NCI-H2081 (cell line): ENCODE measurements at places on chromosomes 13 and 19.

DNA sequence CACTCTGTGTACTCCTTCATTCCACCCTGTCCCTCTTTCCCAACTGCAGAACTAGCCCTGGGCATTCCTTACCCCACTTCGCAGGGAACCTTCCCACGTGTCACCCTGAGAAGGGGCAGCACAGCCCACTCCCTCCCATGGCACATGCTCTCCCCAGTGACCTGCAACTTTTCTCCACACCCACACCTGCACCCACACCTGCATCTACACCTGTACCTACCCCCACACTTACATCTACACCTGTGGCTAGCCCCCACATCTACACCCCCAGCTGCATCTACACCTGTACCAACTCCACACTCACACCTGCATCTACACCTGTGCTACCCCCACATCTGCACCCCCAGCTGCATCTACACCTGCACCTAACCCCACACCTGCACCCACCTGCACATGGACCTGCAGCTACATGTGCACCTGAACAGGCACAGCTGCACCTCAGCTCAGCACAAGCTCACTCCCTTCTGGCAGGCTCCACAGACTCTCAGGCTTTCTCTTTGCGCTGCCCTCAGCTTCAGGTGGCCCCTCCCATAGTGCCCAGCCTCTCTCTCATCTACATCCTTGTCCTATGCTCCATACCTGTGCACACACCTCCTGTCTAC, 234.1 kb downstream of the TUBA3C start:
- no peak for DNase-seq

- DNase-seq = no peak
Observed at GRCh38 chr13:79917628-79918027, 423.3 kb downstream of the SPRY2 start.

DNA sequence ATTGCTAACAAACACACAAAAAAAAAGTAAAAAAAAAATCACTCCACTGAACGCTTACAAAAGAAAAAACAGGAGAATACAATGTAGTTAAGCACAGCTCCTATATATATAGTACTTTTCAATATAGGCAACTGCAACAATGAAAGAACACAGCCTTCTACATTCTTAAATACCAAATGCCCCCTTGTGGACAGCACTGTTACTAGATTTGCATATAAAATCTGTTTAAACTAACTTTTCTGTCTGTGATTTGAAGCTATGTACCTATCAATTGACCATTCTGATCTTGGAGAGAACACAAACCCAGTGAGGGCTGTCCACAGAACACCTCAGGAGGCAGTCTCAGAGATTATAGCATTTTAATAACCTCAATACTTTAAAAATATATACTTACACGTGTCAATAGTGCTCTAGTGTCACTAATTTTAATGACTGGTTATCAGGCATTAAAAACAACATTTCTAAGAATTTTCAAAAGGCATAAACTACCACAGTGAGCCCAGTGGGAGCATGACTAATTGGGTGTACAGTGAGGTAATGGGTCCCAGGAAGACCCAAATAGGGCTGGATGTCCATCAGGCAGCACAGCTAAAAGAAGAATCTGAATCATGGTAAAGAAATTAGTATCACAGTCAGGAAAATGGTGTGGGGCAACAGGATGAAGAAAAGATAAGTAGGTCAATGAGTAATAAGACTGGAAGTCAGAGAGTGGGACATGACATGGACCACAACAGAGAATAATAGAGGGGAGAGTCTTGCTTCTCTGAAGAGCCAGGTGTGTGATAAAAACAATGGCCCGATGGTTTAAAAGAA, 22.2 kb downstream of the CCDC169 start:
- DNase-seq = peak; percentile 60

DNA sequence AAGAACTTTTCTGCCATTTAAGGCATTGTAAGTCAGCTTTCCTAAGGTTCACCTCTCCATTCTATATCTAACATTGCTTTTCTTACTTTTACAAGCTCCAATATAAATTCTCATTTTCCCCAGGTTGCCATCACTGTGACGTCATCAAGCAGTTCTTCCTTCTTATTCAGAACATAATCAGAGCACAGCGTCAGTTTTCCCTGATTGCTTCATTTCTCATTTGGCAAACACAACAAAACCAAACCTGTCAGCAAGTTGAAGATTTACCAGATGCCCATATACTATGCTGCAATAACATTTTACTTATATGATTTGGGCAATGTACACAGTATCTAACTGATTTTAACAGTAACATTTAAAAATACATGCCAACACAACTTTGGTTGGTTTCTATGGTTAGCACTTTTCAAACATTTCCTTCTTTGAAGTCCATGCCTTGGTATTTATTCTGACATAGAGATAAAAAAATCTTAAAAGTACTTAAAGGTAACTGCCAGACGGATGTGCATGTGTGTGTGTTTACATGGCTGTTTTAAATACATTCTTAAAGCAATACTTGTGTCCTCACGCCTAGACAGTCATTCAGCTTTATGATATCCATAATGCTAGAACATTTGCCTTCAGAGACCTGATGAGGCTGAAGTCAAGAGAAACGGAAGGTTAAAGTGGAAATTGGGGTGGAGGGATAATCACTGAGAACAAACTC, 264.0 kb downstream of the KLF12 start:
- no peak for DNase-seq

DNA sequence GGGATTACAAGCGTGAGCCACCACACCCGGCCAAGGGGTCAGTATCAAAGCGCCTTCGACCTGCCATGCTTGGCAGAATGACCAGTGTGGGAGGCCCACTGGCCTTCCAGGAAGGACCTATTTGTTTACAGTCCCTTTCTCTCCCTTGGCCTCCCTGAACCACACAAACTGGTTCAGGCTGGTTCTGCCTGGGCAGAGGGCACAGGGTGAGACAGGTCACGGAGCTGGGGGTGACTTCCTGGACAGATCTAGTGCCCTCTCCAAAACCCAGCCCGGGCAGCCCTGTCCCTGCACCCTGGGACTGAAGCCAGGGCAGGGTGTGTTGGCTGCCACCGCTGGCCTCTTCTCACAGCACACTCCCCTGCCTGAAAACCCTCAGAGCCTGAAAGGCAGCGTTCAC, 11.3 kb downstream of the PLEKHF1 start:
- no peak for DNase-seq

GRCh38 chr19:7883796-7884570, 4.3 kb upstream of the LRRC8E start:
- no peak for DNase-seq

GRCh38 chr13:20799726-20800416, 26.1 kb upstream of the EEF1AKMT1 start:
- no peak for DNase-seq
